ENCODE measurements at places on chromosomes 5 and 9.

DNA sequence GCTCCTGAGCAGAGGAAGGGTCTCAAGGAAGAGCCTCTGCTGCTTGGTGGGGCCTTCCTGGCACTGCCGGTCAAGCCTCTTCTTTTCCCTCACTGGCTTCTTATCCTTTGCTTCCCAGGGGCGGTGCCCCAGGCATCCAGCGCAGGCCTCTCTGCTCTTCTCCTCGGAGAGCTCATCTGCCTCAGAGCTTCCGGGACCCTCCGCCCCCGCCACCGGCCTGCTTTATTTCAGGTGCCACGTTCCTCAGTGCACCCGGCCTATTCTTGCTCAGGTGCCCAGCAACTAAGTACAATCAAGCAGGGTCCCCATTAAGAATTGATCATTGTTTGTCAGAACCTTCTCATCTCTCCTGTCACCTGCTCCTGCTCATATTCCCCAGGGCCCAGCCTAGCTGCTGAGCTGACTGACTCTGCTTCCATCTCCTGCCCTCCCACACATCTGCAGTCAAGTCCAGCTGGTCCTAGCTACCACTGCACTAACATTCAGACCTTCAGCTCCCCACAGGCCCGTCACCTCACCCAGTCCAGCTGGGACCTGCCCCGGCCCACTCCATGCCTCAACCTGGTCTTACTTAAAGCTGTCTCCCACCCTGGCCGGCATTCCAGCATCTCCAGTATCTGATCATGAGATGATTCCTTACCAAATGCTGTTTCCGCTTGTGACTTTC, 114.3 kb upstream of the BOD1 start:
- DNase-seq, result no peak

- DNase-seq, result no peak
Measured at GRCh38 chr9:127953768-127954505, 16.3 kb upstream of the DPM2 start.

GRCh38 chr5:178797546-178798440, 62.0 kb upstream of the ZNF354B start:
- no peak for DNase-seq

GRCh38 chr9:7139886-7140285, 382.1 kb downstream of the KDM4C start:
- DNase-seq, result no peak

DNA sequence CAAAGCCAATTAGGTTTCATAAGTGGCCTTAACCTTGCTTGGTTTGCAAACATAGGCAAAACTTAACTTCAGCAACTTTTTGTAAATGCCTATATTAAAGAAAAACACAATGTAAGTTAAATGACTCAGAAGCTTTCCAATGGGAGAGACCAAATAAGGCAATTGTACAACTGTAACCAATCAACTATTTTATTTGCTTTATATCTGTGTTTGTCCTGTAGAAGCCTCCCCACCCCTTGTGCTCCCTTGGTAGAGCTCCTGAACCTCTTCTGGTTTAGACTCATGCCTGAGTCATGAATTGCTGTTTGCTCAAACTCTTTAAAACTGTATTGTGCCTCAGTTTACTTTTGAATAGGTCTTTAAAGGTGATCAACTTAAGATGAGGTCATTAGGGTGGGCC, 3.0 kb upstream of the C1QTNF3 start:
- no peak for DNase-seq

GRCh38 chr5:119949426-119949999, 320.2 kb downstream of the FAM170A start:
- DNase-seq, result no peak

DNA sequence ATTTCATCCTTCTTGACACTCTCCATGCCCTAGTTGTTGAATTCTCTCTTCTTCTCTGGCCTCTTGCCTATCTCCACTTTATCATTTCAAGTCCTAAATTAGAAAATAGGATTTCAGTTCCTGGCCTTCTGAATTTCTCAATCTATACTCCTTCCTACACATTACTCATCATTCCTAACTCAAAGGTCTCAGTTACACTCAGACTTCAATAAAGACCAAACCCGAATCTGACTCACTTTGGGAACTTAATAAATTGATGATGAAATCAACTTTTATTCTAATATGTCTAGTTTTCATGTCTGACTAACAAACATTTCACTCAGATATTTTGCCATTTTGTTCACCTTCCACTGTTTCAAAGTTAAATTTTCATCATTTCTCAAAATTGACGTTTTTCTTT, 113.6 kb upstream of the TSLP start:
- DNase-seq, result no peak

DNA sequence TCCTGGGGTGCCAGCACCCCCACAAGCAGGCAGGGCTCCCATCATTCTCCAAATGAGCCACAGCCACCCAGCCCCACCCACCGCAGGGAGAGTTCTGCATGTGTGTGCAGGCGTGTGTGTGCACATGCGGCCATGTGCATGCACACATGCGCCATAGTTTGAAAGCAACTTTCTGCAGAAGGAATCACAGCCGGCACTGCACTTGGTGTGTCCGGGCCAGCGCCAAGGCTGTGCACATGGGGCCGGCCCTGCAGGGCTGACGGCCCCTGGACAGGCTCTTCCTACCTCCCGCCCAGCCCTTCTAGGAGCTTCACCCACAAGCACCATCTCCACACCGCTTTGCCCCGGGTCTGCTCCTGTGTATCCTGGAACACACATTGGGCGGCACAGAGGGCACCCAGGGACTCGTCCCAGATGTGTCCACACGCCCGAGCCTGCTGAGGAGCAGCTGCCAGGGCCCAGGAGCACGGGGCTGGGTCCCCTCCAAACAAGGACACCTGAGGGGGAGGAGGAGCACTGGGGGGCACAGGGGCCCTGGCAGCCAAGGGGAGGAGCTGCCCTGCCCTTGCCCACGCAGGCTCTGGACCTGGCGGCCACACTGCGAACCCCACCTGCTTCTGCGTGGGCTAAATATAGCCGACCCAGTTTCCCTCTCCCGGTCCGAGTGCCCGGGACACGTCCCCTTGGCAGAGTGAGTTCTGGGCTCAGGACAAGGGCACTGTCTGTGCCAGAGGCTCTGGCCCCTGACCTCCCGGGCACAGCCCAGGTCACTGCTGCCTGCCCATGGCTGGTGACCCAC, 19.1 kb downstream of the TPPP start:
- DNase-seq, result no peak

GRCh38 chr9:132241840-132242620, 80.2 kb downstream of the NTNG2 start:
- DNase-seq, result no peak

- DNase-seq, result no peak
Measured at GRCh38 chr9:92931606-92932005, 15.7 kb upstream of the FGD3 start.

DNA sequence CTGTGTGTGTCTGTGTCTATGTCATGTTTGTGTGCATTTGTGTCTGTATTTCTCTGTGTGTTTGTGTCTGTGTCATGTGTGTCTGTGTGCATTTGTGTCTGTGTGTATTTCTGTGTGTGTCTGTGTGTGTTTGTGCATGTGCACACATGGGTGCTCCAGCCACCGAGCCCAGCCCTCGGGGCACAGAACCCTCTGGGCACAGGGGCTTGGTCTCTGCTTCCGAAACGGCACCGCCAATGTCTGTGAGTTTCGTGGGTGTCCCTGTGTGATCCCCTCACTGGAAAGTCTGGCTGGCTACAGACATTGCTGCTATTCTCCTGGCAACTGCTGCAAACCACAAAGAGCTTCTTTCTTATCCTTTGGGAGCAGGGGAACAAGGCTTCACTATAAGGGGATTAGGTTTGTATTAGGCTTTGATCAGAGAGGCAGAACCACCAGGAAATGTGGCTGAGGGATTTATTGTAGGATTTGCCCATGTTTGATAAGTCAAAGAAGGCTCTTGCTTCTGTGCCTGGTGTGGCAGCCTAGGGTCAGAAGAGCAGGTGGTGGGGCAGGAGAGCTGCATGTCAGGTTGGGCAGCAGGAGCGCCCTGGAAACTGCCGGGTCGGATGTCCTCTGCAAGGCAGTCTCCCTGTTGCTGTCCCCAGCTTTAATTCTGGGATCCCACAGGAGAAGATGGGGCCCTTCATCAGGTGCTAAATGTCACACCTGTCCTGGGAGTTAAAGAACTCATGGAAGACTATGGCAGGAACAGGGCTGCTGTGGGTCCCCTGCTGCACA, 39.6 kb upstream of the FCN1 start:
- no peak for DNase-seq
